ENCODE measurements at places on chromosomes 12 and 14.

GRCh38 chr14:102277874-102278630 lies 26.9 kb downstream of the MOK start:
- DNase-seq = no peak

GRCh38 chr14:88233915-88234314 lies 89.2 kb downstream of the KCNK10 start:
- no peak for DNase-seq

GRCh38 chr14:71553779-71554178 lies 378.4 kb upstream of the RGS6 start:
- DNase-seq = no peak

GRCh38 chr14:88437658-88438057 lies 52.2 kb downstream of the SPATA7 start:
- no peak for DNase-seq

- peak; percentile 84 for DNase-seq
Observed at GRCh38 chr12:100266585-100266834, 369 bp downstream of the DEPDC4 start.
